Activated CD8-positive, alpha-beta memory T cell treated with anti-CD3 and anti-CD28 coated beads for 1 hour (primary cell): ENCODE measurements at places on chromosomes 3 and 15.

DNA sequence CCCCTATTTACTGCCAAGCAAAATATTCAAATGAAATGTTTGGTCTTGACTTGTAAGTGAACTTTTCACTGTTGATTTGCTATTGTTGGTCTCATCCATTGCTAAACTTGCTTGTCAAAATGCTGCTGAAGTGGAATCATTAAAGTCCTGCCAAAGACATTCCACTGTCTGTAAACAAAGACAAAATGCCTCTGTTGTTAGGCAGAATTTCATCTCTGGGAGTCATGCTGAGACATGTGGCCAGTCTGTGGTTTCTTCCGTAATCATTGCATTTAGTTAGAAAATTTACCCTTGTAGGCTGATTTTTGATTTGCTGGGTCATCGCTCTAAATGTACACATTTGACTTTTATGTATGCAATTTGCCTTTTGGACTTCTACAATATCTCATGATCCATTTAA is 577.7 kb downstream of the MECOM start:
- no peak for DNase-seq

DNA sequence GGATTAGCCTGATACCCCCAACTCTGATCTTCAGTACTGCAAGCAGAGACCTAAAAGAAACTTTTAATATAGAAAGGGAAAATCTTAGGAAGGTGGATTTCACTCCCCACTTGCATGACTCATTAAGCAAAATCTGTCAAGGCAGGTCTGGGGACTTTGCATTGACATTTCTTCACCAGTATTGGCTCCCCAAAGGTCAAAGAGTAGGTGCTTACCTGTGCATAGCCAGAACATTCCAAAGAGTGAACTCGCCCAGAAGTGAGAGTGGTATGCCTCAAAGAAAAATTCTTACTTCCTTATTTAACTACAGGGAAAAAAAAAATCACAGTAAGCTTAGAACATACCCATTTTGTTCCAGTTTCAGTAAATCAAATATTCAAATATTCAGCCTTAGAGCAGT is 140.9 kb upstream of the TP63 start:
- no peak for DNase-seq

DNA sequence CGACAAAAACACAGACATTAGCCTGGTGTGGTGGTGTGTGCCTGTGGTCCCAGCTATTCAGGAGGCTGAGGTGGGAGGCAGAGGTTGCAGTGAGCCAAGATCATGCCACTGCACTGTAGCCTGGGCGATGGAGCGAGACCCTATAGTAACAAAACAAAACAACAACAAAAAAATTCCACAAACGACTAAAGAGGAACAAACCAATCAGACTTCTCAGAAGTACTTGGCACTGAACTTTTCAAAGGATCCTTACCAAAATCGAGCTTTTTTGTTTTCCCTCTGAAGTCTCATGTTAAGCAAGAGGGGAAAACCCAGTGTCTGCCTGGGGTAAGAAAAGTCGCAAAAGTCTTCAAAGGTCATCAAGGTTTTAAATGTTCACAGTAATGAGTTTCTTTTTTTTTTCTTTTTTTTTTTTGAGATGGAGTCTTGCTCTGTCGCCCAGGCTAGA is 30.1 kb upstream of the TFRC start:
- no peak for DNase-seq

- no peak for DNase-seq
Measured at GRCh38 chr15:70086636-70087035, 11.1 kb downstream of the TLE3 start.

DNA sequence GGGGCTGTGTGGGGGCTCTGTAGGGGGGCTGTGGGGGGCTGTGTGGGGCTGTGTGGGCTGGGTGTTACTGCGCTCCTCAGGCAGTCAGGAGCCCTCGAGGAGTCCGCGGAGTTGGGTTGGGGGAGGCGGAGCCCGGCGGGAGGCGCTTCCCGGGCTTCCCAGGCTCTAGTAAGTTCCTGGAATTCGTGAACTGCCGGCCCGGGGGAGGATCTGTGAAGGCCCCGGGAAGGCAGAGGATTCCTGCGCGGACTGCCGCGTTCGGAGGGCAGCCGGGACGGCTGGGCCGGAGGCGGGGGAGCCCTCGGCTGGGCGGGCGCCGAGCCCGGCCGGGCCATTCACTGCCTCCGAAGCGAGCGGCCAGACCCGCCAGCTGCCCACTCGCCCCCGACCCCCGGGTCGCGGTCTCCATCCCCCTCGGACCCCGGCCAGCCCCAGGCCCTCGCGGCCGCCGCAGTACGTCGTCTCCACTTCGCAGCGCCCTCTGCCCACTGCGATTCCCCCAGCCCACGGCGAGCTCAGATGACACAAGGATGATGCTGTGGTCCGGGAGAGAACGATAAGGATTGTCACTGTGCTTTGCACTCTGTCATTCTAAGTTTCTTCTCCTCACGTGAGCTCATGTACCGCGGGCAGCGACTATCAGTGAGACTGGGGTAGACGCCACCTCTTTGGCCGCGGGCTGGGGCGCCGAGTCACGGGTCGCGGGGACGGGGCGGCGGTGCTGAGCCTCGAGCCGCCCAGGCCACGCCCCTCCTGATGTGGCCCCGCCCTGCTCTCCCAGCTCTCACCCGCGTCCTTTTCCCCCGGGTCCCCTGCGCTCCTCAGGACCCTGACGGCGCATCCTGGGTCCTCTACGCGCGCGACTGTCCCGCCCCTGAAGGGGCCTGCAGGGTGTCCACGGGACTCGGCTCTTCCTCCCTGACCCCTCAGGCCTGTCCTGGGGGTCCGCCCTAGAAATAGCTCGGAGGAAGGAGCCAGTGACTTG is 65.3 kb downstream of the KLF13 start:
- DNase-seq, result peak; percentile 78

DNA sequence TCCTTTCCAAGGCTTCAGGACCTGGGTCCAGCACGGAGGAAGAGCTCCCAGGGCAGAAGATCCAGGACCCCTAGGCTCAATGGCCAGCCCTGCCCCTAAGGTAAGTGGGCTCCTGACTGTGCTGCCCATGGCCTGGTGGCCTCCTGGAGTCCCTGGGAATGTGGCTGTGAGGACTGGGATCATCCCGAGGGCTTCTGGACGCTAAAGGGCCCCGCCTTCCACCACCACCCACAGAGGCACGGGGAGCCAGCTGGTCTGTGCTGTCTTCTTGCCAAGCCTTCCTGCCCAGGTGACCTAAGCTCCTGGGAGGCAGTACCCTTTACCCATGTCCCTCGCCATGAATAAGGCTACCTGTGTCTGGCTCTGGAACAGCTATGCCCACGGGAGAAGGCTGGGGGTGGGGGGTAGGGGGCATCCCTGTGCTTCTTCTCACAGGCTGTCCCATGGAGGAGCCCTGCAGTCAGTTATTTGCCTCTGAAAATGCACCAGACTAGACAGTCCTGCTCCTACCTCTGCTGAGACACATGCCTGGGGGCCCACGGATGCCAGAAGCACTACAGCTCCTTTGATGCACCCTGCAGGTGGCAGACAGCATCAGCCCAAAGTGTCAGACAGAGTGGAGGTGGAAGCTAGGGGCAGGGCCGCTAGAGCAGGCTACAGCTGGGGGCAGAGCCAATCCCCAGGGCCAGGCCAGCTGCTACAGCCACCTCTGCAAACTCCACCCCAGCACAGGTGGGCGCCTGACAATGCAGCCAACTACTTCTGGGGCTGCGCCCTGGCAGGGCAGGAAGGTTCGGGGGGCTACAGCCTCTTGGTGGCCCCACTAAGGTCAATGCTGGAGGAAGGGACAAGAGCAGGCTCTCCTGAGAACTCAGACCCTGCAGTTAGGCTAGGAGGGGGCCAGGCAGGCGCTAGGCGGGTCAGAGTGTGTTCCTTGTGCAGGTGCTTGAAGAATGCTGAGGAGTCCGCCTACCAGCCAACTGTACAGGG is 90.9 kb downstream of the SEC22A start:
- DNase-seq, result no peak

DNA sequence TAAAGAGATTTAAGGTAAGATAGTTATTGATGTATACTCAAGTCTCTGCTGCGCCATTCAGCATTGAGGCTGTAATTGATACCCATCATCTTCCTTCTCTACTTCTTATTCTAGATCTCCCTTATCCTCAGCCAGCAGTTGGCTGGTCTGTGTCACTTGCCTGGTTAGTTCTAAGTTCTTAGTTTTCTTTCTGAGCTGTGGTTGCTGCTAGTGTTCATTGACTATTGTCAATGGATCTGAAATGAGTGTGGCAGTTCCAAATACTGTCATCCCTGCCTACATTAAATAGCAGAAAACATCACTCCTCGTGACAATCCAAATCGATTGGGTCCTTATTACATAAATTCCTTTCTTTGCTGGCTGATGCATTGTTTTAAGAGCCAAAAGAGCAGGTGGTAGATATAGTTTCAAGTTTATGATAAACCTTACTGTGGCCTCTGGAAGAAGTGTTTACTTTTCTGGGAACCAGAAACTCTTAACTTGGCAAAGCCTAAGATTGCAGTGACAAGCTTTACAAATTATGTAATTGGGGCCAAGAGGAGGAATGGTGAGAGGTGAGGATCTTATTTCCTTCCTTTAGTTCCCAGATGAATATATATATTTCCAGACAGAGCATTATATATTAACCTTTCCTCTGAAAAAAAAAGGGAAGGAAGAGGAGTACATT is 168.0 kb downstream of the GMNC start:
- DNase-seq, result no peak

DNA sequence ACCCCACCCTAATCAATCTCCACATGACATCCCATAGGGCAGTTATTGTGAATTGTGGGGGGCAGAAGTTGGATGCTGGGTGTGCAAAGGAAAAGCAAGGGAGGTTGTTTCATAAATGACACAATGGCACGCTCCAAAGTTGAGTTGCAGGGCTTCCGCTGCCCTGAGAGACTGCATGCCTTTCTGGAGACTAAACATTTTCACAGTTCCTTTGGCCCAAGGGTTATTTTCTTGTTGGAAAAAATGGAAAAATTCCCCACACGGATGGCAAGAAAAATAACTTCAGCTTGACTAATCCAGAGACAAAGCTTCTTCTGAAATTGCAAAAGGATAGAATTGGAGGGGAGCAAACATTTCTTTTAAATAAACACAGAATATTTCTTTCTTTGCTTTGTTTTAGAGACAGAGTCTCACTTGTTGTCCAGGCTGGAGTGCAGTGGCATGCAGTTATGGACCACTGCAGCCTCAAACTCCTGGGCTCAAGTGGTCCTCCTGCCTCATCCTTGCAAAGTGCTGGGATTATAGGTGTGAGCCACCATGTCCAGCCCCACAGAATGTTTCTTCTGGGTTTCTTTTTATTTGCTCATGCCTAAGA is 19.1 kb upstream of the TPM1 start:
- DNase-seq, result no peak

DNA sequence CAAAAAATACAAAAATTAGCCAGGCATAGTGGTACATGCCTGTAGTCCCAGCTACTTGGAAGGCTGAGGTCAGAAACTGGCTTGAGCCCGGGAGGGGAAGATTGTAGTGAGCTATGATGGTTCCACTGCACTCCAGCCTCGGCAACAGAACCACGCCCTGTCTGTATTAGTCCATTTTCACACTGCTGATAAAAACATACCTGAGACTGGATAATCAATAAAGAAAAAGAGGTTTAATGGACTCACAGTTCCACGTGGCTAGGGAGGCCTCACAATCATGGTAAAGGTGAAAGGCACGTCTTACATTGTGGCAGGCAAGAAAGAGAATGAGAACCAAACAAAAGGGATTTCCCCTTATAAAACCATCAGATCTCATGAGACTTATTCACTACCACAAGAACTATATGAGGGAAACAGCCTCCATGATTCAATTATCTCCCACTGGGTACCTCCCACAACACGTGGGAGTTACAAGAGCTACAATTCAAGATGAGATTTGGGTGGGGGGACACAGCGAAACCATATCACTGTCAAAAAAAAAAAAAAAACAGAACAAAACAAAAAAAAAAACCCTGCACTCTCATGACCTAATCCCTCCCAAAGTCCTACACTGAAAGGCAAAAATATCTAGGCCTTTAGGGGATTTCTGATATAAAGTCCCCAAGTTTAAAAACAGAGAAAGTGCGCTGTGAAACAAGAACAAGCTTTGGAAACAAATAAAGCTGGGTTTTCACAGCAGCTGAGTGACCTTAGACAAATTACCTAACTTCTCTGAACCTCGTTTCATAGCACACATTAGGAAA is 224.7 kb downstream of the IGSF11 start:
- no peak for DNase-seq

DNA sequence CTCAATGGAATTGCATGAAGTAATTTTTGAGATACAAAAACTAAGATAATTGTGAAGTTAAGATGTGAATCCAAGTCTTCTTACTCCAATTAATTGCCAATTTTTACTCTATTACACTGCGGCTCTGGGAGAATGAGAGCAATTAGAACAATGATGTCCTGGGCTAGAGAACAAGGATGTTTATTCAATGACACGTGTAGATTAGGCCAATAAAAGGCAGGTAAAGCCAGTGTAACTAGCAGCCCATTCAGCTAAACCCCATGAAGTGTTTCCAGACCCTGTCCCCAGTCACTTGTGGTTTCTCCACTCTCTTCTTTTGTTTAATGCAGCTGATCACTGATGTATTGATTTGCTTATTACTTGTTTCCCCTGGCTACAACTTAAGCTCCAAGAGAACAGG is 381.1 kb upstream of the ARHGEF26 start:
- DNase-seq, result no peak

DNA sequence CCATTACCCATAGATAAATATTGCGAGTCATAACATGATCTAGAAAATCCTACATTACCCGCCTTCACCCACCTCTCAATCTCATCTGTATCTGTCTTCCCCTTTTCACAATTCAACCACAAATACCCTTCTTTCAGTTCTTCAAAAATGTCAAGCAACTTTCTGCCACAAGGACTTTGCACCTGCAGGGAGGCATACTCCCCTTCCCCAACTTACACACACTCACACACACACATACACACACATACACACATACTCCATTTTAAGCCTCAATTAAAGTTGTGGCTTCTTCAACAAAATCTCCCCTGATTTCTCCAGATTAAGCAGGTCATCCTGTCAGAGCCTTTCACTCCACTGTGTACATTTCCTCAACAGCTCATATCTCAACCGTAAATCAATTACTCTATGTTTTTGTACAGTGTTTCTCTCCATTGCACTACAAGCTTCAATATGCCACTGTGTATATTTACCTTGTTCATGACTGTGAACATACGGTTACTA is 33.1 kb upstream of the CCDC50 start:
- DNase-seq, result no peak

- no peak for DNase-seq
Measured at GRCh38 chr3:194369522-194370279, at the start of gene LRRC15. LRRC15 (minus strand) TSS chr3:194369743; CDS start chr3:194361043, 8,700 bp downstream.

DNA sequence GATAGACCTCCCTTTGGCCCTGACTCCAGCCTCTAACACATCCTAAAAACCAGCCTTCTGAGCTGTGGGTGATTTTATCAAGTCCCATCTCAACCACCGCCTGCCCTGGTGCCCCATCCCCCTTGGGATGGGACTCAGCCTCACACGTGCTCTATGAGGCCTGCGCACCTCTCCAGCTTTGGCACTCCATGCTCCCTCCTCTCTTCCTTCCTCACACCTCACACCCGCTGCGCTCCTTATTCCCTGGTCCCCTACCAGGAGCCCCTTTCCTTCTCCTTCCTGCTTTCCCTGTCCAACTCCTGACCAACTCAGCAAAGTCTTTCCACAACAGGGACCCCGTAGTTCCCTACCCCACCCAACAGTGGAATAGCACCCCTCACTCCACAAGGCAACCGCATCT is 18.4 kb upstream of the SLC6A1 start:
- DNase-seq, result no peak
